Retina (tissue), 1 donor: ENCODE measurements at places on chromosomes 7 and 10.

DNA sequence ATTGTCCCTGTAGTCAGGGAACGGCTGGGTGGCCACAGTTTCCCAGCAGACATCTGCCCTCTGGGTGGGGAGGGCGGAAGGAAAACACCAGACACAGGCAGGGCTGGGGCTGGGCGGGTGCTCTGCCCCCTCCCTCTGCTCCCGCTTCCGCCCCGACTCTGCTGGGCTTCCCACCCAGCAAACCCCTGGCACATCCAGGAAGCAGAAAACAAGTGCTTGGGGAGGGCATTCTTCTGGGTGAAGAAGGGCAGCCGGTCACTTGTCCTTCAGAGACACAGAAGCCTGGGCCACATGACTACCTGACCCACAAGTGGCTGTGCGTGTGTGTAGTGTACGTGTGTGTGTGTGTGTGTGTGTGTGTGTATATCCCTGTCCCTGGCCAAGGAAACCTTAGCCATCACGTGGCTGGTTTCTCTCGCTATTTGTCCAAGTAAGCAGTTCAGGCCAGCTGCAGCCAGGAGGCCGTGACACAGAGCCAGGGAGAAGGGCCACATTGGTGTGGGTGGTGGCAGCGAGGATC, 77.9 kb downstream of the ZMIZ1 start:
- DNase-seq = no peak

DNA sequence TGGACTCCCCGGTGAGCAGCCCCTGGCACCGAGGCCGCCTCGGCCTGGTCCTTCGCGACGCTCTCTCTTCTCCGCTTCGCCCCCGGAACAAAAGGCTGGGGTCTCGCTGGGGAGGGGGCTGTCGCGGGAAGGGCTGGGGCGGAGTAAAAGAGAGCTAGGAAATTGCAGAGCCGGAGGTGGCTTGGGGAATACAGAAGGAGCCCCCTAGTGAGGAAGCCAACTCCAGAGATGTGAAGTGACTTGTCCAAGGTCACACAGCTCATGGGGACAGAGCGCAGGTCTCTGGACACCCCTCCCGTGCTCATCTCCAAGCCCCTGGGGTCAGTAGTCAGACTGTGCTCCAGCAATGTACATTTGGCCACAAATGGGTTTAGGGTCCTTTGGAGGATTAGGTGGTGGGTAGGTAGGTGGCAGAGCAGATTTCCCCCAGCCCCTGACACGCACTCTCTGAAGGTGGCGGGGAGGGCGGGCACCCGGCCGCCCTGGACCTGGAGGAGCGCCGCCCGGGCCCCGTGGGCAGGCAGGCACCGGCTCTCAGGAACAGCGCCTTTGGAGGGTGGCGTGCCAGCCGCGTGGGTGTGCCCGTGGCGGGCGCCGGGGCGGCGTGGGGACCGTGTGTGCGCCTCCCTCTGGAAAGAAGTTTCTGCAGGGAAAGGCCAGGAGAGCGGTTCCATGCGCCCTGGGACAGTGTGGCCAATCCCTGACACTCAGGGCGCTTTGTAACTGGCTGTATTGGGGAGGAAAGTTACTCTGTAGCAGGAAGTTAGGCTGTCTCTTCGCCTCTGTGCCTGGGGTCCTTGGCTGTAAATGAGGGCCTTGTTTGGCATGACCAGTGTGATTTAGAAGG, 910 bp downstream of the WIPF3 start:
- DNase-seq = peak; percentile 34

GRCh38 chr10:114932945-114933344, 5.0 kb upstream of the TRUB1 start:
- no peak for DNase-seq

DNA sequence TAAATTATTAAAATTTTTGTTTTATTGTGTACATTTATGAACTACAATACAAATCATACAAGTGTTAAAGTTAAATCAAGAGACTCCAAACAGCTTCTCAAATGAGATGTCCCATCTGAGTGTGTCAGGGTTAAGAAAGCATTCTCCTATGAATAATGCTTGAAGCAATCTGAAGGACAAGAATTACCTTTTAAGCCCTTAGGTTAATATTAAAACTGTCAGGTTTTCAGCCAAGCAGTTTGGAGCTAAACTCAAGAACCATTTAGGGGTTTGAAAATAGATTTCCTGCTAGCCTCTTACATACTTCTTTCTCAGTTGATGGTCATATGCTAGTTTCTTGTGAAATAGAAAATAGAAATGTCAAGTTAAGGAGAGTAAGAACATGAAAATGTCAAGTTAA, 38.3 kb downstream of the LIPJ start:
- no peak for DNase-seq

DNA sequence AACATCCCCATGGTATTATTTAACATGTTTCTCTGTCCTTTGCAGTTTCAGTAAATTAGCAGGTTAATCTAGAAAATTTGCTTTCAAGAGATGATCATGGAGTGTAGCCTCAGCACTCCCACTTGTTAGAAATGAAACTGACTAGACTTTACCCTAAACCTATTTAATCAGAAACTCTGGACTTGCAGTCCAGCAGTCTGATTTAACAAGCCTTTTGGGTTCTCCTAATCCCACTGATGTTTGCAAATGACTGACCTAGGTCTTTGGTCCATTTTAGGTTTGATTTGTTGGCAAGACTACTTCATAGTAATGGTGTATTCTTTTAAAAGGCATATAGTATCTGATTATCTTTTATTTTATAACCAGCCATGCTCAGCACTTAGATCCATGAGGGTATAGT, 55.5 kb upstream of the SLC25A13 start:
- DNase-seq = no peak

- no peak for DNase-seq
These were observed 19.5 kb downstream of the GLI3 start for GRCh38 chr7:42217548-42217947.

- DNase-seq = no peak
These were observed 726.9 kb downstream of the TNS3 start for GRCh38 chr7:46854958-46855473.

- no peak for DNase-seq
These were observed 821.0 kb upstream of the IGFBP3 start for GRCh38 chr7:46741938-46742540.

DNA sequence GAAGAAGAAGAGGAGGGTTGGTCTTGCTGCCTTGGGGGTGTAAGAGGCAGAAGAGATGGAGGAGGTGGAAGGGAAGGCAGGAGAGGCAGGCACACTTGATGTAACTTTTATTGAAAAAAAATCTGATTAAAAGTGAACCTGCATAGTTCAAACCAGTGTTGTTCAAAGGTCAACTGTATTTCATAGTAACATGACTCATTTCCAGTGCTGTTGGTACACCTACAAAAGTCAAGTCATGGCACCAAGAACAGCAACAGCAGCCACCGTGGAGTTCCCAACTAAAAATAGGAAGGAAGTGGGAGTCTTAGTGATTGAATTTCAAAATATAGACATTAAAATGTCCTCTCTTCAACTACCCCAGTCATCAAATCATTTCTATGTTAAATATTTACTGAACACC, 88.5 kb downstream of the CTNNA3 start:
- no peak for DNase-seq

DNA sequence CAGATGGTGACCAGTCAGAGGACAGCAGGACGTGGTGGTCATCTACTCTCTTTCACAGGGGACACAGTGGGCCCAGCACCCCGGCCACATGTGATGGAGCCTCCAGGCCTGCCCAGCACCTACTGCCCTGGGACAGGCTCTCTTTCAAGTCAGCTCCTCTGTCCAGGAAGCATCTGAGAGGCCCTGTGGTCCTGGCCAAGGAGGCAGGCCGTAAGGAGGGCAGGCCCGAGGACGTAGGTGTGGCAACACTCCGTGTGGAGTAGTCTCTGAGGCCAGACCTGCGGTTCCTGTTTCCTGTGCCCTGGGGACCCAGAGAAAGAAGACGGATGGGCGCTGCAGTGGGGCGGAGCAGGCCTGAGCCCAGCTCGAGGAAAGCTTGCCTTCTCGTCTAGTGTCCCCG, 179.2 kb downstream of the EBF3 start:
- no peak for DNase-seq

DNA sequence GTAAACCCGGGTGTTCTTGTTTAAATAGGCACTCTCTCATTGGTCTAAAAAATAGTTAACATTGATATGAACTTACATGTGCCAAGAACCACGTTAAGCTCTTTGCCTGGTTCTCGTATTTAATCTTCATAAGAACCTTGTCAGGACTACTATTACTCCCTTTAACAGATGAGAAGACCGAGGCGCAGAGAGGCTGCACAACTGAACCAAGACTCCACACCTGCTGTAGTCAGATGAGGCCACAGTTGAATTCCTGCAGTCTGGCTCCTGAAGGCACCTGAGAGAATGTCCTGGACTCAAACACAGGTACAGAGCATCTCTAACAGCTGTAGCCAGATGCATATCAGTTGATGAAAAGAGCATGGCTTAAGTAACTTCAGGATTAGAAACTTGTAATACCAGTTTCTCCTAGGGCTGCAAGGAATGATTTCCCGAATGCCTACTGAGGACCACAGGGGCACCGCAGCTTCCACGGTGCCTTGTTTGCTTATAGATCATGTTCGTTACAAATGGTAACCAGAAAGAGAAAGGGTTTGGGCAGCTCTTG, 9.5 kb downstream of the DDC start:
- DNase-seq = no peak

DNA sequence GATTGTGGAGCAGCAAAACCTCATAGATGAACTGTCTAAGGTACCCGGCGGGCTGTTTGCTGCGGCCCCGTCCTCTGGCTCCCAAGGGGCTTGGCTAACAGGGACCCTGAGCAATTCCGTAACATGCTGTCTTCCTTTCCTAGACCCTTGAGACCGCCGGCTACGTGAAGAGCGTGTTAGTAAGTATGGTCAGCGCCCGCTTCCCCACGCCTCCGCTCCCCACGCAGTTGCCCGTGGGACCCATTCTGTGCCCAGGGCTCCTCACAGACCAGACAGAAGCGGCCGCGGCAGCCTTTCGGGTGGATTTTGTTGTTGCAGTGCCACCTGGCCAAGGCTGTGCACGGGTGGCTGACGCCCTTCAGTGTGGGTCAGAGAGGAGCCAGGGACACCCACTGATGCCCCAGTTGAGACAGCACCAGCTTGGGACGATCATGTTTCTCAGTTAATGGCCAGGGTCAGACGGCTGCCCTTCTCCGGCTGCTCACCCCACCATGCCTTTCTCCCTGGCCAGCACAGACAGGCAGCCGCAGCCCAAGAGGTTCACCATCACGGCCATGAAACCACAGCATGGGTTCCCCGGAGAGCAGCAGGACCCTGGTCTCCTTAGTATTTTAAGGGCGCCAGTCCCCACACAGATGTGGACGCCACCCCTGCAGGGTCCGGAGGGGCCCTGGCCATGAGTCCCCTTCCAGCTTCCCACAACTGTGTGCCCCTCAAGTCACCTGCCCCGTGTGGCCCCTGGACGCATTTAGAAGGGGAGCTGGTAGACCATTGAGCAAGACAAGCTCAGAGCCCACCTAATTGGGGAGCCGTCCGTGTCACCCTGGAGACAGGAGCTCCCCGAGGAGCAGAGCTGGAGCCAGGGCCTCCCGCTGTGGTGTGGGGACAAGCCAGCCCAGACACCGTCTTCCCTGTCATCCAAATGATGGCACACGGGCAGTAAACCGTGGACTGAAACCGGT, 49.4 kb upstream of the DPYSL4 start:
- no peak for DNase-seq

DNA sequence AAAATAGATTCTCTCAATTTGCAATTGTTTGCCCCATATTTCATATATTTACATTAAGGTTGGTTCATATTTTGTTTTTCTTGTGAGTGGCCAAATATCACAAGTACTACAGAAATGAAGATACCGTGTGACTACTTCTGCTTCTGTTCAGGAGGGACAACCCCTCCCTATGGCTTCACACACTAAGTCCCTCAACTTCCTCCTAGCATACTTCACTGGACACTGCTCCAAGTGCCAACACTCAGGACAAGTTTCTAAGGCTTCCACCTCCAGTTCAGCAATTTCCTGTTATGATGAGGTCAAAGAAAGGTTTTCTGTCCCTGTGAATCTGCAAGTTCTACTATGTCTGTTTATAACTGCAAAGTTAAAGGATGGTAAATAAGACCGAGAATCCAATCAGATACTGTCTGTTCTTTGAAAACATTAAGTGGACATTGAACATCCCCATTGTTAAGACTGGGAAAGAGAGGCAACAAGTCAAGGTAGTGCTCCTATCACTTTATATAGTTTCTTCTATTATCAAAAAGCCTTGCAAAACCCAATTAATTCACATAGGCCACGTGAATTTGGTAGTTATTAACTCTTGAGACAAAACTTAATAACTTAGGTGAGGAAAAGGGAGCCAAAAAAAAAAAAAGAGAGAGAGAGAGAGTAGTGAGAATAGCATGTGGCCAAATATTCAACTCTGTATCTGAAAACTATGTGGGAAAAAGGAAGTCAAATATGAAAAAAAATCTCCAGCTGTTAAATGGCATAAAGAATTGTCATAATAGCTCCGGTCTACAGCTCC, 81.3 kb upstream of the DKK1 start:
- no peak for DNase-seq

DNA sequence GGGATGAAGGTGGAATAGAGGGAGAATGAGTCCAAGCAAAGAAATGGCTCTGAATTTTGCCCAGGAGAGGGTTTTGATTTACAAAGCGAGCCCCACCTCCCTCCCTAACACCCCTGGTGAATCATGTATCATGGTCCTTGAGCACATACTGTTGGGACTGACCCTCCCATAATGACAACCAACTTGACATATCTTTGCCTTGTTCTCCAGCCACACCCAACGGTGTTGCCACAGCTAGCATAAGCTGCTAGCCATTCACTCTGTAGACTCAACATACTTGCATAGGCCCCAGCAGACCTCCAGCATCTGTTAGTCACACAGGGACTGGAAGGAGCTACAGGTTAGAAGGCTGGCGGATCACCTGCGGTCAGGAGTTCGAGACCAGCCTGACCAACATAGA, 538.5 kb downstream of the KCNMA1 start:
- DNase-seq = no peak
